NCI-H2171 (cell line): ENCODE measurements at places on chromosomes 2 and 18.

GRCh38 chr18:32549248-32550110 is 78.8 kb upstream of the GAREM1 start:
- peak; percentile 68 for DNase-seq

DNA sequence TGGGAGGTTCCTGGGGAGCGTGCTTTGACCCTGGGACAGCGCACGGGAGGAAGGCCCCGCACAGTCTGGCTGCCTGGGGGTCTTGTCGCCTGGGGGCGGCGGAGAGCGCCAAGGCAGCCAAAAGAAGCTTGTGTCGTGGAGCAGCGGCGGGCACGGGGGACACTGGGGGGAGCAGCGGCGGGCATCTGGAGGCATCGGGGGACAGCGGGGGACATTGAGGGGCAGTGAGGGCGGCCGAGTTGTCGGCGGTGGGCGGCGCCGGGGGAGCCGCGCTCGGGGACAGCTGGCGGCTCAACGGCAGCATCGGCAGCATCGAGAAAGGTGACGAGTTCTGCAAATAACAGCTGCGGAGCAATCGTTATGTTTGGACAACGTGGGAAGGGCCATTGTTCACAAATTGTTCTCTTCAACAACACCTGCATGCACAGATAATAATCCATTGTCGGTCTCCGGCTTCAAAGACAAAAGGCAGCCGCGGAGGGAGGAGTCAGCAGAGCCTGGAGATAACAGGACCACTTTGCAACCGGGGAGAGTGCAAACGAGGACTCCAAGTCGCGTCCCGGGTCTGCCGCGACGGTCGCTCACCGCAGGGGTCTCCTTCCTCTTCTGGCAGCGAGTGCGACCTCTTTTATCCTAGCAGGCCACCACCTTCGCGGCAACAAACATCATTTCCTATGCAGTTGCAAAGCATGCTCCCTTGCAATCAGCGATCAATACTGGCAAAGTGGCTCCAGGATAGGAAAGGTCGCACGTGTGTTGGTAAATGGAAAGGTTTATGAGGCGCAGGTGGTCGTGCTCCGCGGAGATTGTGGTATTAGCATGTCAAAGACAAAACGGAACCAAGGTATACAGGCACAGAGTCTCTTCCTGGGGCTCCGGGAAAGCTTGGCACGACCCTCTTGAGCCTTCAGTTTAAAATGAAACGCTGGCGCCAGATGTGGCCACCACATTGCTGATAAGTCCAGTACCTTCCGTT is 132.3 kb upstream of the DLX2 start:
- DNase-seq: peak; percentile 56

GRCh38 chr2:207813221-207813916 is 43.7 kb upstream of the FZD5 start:
- no peak for DNase-seq

GRCh38 chr2:220847589-220847988 is 724.5 kb downstream of the EPHA4 start:
- no peak for DNase-seq

GRCh38 chr18:72378016-72378415 is 166.1 kb downstream of the CBLN2 start:
- DNase-seq: no peak

- peak; percentile 71 for DNase-seq
Measured at GRCh38 chr2:75200140-75201096, 1.1 kb upstream of the TACR1 start.

DNA sequence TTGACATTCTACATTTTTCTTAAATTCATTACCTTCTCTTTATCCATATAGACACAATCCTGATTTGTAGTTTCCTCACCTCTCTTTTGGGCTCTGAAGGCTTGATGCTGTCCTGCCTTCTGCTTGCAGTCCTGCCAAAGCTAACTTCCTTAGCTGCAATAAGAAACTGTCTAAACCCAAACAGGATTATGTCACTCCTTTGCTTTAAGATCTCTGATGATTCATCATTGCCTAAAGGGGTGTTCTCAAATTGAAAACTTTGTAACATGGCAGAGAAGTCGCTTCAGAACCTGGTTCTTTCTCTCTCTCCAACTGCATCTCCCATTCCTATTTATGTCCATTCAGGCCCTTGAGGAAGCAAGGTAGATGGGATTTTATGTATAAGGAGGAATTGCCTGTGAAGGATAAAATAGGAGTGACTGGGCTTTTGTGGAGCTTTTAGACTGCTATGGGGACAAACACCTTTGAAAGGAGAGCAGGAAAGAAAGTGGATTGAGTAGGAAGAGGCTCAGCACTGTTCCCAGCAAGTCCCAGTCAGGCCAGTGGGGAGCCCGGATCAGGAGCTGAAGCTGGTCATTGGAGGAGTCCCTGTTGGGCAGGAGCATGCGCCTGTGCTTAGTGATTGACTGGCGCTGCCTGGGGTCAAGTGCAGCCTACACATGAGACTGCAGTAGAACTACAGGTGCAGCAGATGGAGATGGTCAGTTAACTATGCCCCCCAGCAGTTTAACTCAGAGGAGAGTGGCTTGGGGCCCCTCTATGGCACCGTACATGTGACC is 390.6 kb downstream of the CTNNA2 start:
- no peak for DNase-seq
